HCEC 1CT (cell line): ENCODE measurements at places on chromosomes 11 and 22.

GRCh38 chr11:130782361-130783222 is 133.7 kb downstream of the SNX19 start:
- no peak for DNase-seq

DNA sequence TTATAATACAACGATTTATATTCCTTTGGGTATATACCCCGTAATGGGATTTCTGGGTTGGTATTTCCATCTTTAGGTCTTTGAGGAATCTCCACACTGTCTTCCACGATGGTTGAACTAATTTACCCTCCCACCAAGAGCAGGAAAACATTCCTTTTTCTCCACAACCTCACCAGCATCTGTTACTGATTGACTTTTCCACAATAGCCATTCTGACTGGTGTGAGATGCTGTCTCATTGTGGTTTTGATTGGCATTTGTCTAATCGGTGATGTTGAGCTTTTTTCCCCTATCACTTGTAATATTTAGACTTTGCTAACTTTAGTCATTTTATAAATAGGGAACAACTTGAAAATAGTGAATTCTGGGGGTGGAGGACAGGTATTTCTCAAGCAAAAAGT is 58.1 kb downstream of the PPFIA1 start:
- DNase-seq, result no peak

DNA sequence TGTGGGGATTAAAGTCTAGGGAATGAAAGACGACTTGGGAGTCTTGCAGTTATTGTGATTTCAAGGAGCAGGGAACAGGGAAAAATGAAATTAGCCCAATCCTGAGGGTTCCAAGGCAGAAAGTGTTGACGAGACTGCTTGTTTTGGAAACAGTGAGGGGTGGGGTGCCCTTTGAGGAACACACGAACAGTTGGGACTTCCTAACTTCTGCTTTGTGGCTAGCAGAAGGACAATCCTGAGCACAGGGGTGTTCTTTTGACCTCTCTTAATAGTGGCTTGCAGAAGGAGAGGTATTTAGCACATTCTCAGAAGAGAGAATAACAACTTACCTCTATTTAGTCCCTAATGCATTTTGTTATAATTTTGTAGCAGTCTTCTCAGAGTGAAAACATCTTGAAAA is 545.9 kb upstream of the ARHGAP42 start:
- DNase-seq, result no peak

- DNase-seq, result no peak
Measured at GRCh38 chr22:26483043-26483438, 542 bp downstream of the HPS4 start.

- DNase-seq, result no peak
Measured at GRCh38 chr22:46914481-46914880, 152.0 kb downstream of the TBC1D22A start.

GRCh38 chr11:76067099-76067498 is 139.2 kb downstream of the WNT11 start:
- no peak for DNase-seq

DNA sequence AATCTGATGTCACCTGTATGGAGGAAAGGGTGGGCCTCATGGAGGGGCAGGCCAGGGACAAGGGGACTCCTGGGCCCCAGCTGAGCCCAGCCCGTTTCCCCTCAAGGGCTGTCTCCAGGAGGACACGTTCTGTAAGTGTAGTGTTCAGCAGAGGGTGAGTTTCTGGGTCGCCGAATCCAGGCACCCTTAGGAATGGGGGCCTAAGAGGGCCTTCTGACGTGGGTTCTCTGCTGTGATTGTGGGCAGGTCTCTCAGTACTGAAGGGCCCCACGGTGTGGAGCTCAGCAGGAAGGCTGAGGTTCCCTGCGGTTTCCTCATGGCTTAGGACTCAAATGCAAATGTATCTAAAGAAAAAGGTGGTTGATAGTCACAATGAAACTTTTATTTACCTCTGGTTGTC is 6.5 kb downstream of the PTDSS2 start:
- no peak for DNase-seq

GRCh38 chr11:109972181-109972715 is 120.9 kb upstream of the ZC3H12C start:
- no peak for DNase-seq

DNA sequence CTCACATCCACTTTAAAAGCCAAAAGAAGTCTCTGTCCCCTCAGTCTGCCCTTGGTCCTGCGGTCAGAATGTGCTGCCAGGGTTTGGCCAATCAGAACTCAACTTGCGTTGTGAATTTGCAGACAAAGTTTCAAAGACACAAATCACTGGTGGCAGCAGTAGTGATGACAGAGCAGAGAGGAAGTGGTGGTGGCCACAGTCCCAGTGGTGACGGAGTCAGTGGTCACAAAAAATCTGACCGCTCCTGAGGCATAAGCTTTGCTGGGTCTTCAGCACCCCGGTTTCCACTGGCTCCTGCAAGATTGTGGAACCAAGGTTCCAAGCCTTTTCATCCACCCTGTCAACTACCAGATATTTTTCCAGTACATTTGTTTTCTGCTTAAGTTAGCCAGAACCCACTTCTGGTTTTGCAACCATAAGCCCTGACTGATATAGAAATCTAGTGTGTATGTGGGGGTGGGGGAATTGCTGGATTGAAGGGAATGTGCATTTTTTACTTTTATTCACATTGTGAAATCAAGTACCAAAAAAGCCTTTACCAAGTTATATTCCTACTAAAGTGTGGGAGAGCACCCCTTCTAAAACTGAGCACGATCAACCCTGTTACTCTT is 112.3 kb downstream of the TMPRSS5 start:
- no peak for DNase-seq

DNA sequence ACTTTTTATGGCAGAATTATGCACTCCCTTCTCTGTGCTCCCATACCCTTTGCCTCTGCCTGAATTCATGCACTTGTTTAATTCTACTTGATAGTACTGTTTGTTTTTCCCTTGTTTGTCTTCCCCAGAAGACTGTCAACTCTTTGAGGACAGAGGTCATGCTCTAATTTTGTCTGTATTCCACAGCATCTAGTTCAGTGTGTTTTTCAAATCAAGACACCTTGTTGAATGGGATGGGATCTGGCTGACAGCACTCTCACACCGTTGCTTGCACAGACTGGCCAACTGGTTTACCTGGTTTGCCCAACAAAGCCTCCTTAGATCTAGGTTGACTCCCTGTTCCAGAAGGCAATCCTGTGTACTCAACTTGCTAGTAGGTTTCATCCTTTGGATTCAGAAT is 121.2 kb upstream of the TIMP3 start:
- DNase-seq, result no peak

- peak; percentile 8 for DNase-seq
Measured at GRCh38 chr11:95793116-95793515, 2.8 kb downstream of the CEP57 start.

- peak; percentile 69 for DNase-seq
Measured at GRCh38 chr11:101706541-101706940, 122.7 kb upstream of the TRPC6 start.

- DNase-seq, result peak; percentile 4
Measured at GRCh38 chr22:24331468-24332440, 61.1 kb downstream of the SPECC1L start.

GRCh38 chr11:112565551-112565950 is 304.9 kb upstream of the PLET1 start:
- DNase-seq, result no peak

GRCh38 chr22:29799217-29799680 is 32.1 kb downstream of the UQCR10 start:
- peak; percentile 96 for DNase-seq

DNA sequence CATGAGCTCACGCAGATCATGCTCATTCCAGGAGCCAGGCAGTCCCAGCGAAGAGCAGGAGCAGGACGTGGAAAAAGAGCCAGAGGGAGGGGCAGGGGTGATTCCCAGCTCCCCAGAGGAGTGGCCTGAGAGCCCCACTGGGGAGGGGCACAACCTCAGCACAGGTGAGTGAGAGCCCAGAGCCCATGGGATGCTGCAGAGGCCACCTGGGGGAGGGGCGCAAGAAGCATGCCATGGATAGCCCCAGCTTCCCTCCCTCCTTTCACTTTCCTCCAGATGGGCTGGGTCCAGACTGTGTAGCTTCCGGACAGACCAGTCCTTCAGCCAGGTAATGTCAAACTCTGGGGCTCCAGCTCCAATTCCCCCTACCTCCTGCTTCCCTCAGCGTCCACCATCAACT is 6.2 kb downstream of the SMTNL1 start:
- DNase-seq, result no peak

- no peak for DNase-seq
Measured at GRCh38 chr22:22161924-22162851, 82.4 kb upstream of the VPREB1 start.

- peak; percentile 62 for DNase-seq
Measured at GRCh38 chr11:88357323-88358039, 19.9 kb upstream of the CTSC start.

- DNase-seq, result no peak
Measured at GRCh38 chr11:110629594-110629993, 82.6 kb downstream of the ARHGAP20 start.

DNA sequence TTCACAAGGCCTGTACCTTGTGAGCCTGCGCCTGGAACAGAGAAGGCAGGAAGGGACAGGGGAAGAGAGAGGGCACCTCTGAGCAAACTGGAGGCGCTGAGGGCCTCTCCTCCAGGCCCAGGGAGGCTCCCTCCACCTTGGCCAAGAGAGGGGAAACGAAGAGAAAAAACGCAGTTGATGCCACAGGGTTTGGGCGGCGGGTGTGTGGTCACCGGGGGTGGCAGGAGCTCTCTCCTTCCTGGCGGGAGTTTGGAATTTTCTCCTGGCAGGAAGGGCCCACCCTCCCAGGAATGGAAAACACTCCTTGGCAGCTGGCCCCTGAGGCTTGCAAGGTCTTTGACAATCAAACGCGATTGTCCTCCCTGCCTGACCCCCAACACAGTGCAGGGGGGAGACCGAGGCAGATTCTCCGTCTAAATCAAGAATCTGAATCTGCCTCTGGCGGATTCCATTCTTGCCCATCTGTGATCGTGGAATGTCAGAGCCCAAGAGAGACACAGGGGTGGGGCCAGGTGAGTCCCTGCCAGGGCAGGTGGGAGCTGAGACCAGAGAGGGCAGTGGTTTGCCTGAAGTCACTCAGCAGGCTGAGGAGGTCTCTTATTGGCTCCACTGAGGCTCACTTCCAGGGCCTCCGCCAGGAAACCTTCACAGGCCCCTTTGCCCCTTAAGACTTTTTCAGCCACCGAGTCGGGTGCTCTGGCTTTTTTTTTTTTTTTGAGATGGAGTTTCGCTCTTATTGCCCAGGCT is 21.0 kb downstream of the RPL3 start:
- DNase-seq, result no peak

- no peak for DNase-seq
Measured at GRCh38 chr22:22909605-22910271, 22.1 kb downstream of the IGLL5 start.

GRCh38 chr11:126523441-126524205 is 168.1 kb downstream of the ST3GAL4 start:
- DNase-seq, result no peak

DNA sequence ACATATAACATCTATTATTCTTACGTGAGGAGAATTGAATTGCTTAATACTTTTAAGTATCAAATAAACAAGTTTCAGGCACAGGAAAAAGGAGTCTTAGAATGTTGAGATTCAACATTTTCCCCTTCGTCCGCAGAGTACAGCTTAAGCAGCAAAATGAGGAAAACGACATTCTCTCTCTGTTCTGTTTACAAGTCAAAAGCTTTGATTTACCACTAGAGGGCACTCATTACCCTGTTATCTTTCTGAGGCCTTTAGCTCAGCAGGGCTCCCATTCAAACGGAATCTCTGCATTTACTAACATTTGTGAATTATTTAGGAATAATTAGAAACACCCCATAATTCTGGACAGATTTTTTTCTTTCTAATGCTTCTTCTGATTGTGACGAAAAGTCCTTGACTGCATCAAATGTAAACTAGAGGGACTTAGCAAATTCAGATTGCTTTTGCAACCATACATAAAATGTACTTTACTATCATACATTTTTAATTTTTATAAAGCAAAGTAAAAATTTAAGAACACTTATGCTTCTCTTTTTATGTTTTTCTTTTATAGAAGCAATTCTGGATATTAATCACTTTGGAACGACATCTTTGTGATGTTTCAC is 75.0 kb downstream of the JRKL start:
- DNase-seq, result peak; percentile 86

- DNase-seq, result no peak
Measured at GRCh38 chr22:22342697-22343580, 98.4 kb downstream of the VPREB1 start.

DNA sequence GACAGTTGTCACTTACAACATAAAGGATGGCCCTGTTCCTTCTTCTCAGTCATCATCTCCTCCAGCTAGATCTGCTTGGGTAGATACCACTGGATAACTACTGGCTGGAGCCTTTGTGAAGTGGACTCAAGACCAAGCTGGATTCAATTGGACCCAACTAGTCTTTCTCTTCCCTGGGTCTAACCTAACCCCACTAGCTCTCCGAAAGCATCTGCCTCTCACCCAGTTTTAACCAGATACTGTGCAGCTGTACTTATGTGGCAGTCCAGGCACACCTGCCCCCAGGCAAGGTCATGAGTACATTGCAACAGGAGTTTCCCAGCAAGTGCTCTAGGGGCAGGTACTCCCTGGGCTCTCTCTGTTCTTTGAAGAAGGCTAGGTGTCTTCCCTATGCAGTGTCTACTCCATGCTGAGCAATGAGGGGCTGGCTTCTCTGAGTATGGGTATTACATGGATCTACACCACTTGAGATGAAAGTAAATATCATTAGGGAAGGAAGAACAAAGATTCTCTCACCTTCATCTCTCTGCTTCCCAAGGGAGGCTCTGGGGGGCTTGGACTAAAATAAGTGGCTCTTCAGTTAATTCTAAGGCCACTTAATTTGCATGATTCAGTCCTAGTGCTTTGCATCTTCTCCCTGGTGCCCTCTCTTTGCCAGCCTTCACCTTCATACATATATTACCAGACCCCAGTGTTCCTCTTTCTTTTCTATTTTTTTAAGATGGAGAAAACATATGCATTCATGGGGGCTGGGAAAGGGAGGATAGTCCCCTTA is 236.1 kb downstream of the NXPE2 start:
- DNase-seq, result no peak

DNA sequence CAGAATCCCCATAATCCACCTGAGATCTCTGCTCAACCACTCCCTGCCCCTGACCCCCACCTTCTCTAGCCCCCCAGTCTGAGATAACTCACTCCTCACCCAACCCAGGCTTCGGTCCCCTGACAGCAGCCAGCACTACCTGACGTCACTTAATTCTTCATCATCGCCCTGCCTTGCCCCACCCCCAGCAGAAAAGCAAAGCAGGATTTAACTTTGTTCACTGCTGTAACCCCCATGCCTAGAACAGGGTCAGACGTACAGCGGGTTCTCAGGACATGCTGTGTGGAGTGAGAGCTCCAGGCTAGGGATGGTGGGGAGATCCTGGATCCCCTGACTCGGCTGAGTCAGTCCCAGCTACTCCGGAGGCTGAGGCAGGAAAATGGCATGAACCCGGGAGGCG is 45.8 kb downstream of the ELFN2 start:
- no peak for DNase-seq

DNA sequence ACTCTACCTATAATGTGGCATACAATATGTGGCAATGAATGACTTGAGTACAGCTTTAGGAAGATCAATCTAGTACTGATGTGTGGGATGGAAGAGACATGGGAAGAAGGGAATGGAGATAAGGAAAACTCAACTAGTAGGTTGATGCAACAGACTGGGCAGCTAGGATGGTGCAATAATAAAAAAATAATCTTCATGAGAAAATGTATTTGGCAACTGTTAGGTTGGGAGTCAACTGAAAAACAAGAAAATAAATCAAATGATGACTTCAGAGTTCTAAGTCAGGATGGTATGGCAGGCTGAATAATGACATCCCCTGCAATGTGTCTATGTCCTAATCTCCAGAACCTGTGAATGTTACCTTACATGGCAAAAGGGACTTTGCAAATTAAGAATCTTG is 236.8 kb upstream of the PITPNB start:
- DNase-seq, result no peak
